Activated T-cell treated with anti-CD3 and anti-CD28 coated beads for 48 hours (primary cell): ENCODE measurements at places on chromosomes 3 and 15.

GRCh38 chr3:106428565-106428994 is 559.8 kb upstream of the CBLB start:
- DNase-seq, result no peak

- no peak for DNase-seq
Observed at GRCh38 chr3:195226445-195226844, 44.5 kb downstream of the XXYLT1 start.

- DNase-seq, result no peak
Observed at GRCh38 chr15:73650416-73651126, 17.4 kb upstream of the NPTN start.

GRCh38 chr3:99023590-99024192 is 122.2 kb upstream of the DCBLD2 start:
- no peak for DNase-seq

GRCh38 chr15:100723315-100723801 is 121.0 kb downstream of the ASB7 start:
- no peak for DNase-seq

DNA sequence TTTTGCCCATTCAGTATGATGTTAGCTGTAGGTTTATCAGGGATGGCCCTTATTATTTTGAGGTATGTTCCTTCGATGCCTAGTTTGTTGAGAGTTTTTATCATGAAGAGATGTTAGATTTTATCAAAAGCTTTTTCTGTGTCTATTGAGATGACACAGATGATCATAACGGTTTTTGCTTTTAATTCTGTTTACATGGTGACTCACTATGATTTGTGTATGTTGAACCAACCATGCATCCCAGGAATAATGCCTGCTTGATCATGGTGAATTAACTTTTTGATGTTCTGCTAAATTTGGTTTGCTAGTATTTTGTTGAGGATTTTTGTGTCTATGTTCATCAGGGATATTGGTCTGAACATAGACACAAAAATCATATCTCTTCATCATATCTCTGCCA is 8.3 kb downstream of the GPR156 start:
- no peak for DNase-seq

DNA sequence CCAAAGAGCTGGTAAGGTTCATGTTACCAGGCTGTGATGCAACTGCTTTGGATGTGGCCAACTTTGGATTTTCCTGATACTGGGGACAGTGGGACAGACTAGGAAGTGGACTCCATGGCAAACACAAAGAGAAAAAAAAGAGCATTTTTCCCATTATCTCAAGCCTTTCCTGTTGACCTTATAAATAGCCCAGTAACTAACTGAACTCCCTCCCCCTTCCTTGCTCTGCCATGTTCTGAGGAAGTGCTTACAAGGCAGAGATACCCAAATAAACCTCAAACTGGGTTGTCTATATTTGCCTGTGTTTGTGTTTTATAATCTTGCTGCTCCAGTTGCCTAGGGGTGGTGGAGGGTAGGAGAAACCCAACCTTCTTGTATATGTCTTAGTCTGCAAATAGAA is 27.3 kb upstream of the SLC9A9 start:
- no peak for DNase-seq
